Immature natural killer cell (primary cell): ENCODE measurements at places on chromosomes 5 and 9. TPM values are rescaled to one million over a fixed set of nuclear protein-coding genes. Genes with fewer than 3 reads are reported as not detected.

DDX41 gene
- polyA plus RNA-seq: 20.0 TPM

SLC1A3 gene
- polyA plus RNA-seq: not detected

GABRA6 gene
- polyA plus RNA-seq: not detected

DMRTA1 gene
- polyA plus RNA-seq: not detected

DNA sequence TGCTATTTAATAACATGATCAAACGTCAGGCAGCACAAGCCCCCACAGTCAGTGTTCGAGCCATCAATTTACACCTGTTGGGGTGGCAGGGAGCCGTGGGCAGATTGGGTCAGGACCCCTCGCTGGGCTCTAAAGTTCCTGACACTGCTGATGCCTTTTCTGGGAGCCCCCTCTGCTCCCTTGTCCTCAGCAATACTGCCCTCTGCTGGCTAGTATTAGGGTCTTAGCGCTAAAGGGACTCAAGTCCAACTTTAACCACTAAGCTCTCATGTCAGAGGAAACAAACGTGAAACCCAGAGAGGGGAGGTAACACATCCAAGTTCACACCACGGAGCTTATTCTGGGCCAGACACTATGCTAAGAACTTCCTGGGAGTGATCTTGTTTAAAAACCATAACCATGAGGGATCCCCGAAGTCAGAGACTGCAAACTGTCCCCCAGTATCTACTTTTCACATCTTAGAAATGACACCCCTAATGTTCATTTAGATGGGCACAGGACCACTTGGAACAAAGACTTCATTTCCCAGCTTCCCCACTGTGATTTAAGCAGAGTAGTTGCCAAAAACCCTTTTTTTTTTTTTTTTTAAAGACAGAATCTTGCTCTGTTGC is 20.4 kb downstream of the ANKS6 start:
- peak; percentile 12 for DNase-seq

- no peak for DNase-seq
Observed at GRCh38 chr9:35134920-35135319, 19.3 kb upstream of the ATOSB start.

DNA sequence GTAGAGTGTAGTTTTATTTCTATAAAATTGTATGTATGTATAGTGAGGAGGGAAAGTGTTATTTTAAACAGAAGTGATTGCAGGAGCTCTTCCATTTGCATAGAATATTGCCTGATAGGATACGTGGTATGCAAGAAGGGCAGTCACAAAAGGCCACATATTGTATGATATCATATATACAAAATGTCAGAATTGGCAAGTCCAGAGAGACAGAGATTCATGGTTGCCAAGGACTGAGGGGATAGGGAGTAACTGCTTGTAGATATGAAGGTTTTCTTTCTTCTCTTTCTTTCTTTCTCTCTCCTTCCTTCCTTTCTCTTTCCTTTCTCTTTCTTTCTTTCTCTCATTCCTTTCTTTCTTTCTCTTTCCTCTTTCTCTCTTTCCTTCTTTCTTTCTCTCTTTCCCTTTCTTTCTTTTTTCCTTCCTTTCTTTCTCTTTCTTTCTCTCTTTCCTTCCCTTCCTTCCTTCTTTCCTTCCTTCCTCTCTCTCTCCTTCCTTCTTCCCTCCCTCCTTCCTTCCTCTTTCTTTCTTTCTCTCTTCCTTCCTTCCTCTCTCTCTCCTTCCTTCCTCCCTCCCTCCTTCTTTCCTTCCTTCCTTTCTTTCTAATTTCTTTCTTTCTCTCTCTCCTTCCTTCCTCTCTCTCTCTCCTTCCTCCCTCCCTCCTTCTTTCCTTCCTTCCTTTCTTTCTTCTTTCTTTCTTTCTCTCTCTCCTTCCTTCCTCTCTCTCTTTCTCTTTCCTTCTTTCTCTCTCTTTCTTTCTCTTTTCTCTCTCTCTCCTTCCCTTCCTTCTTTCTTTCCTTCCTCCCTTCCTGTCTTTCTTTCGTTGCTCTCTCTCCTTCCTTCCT is 24.5 kb upstream of the WDR38 start:
- no peak for DNase-seq

- peak; percentile 51 for DNase-seq
Observed at GRCh38 chr9:4939118-4939561, 45.9 kb upstream of the JAK2 start.

- DNase-seq: no peak
Observed at GRCh38 chr5:136772491-136772890, 407.1 kb upstream of the TRPC7 start.
